Stimulated activated CD4-positive, alpha-beta T cell treated with anti-CD3 and anti-CD28 coated beads, Interleukin-1b, Interleukin-23, amount 100 ng/mL, for 1 hour (primary cell): ENCODE measurements at places on chromosomes 7 and 10.

DNA sequence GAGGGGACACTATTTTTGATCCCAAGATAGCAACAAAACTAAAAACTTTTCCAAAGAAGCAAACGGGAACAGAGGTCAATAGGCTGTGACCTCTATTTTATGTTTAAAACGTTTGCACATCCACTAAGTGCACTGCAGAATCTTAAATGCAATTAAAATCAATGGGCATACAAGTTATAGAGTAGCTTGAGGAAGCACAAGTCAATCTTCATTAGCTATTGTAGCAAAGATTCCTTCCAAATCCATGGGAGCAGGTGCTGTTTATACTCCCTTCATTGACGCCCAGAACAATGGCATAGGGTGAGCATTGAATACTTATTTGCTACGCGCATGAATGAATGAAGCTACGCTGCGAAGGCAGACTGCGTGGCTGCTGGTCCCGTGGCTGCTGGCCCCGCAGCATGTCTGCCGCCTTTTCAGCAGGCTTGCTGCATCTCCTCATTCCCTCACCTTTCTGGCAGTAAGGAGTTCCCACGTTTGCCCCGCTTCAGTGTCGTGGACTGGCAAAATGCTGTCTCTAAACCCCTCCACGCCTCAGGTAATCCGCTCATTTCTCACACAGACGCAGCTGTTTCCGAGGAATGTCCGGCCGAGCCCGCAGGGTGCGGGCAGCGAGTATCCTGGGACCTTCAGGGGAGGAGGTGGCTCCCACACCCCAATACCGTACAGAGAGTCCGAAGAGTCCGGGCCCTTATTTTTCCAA lies 754 bp upstream of the PHYHIPL start:
- DNase-seq: no peak

DNA sequence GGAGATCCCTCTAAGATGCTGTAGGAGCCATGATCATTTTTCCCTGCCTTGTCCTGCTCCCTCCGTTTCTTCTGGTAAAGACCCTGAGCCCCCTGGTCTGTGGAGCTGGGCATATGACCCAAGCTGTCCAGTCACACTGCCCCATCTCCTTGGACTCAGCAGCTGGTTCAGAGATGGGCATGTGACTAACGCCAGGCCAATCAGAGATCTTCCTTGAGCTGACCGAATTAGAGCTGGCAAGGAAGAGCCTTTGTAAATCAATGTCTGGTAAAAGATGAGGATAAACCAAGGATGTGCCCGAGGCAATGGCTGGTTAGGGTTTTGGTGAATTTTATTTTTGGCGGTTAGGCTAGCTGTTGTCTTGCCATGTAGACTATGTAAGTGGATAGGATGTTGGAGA lies 173.3 kb downstream of the LCOR start:
- no peak for DNase-seq

GRCh38 chr7:151368136-151368571 lies 26.5 kb downstream of the NUB1 start:
- DNase-seq: peak; percentile 28

GRCh38 chr7:90764848-90765570 lies 168.9 kb downstream of the CDK14 start:
- no peak for DNase-seq

- DNase-seq: no peak
Observed at GRCh38 chr7:2063563-2064260, 169.0 kb downstream of the MAD1L1 start.

GRCh38 chr10:70966646-70967553 lies 78.5 kb upstream of the PCBD1 start:
- no peak for DNase-seq

- no peak for DNase-seq
Observed at GRCh38 chr10:11265484-11265883, 247.8 kb downstream of the CELF2 start.

GRCh38 chr7:26699766-26700165 lies 164.6 kb downstream of the SKAP2 start:
- DNase-seq: no peak

DNA sequence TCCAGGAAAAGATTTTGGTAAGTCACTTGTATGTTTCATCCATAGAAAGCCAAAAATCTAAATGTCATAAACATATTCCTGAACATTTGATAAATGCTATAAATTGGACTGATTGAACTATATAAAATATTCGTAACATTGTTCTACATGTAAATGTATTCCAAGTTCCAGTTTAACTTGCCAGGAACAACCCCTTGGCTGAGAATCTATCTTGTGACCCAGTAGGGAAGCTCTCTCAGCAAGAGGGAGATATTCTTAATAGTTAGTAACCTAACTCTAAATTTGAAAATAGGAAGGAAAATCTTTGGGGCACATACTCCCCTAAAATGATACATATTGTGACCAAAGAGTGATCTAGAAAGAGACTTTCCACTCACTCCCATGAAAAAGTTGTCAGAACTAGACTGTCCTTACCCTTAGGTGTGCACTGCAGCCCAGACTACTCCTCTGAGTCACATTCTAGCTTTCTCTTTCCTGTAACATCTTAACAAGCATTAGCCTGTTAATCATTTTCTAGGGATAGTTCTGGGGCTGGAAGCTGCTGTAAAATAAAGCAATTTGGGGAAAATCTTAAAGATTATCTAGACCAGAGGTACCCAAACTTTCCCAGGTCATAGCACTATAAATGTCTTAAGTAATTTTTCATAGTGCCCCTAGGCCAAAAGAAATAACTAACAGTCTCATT lies 73.7 kb upstream of the SKAP2 start:
- no peak for DNase-seq

DNA sequence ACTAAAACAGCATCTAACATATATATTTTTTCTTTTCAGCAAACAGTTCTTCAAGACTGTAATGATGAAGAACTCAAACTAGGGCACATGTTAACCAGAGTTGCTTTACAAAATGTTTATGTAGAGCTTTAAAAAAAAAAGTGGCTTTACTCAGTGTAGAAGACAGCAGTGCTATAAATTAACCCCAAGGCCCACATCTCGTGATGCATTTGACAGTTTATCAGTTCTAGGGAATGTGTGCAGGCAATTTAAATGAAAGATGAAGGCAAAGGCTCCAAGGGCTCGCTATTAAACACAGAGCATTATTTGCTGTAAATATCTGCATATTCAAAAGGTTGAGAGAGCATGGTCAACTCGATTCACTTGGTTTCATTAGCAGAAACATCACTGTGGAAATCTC lies 558.1 kb downstream of the MAGI2 start:
- no peak for DNase-seq

DNA sequence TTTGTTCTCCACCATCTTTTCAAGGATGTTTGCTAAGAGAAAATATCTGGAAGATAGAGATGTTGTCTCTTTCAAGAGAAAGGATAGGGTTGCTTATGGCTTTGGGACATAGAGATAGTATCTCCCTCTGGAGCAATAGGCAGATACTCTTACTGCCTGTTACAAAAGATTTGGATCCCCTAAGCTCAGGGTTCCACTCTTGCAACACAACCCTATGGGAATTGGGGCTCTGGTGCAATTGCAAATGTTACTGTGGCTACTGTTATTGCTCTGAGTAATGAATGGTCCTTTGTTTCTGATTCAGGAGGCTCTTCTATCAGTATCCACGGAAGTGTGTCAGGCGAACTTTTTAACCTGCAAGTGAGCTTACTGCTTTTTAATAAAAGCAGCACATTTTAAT lies 88.8 kb downstream of the GPR85 start:
- DNase-seq: no peak
